Lower lobe of right lung (tissue), 2 donors: ENCODE measurements at places on chromosomes 1 and 21. TPM values are rescaled to one million over a fixed set of nuclear protein-coding genes. Genes with fewer than 3 reads are reported as not detected.

The FMOD gene
- 28.9 TPM for total RNA-seq

GRCh38 chr1:245475961-245476516, 321.3 kb downstream of the KIF26B start:
- DNase-seq: no peak

DNA sequence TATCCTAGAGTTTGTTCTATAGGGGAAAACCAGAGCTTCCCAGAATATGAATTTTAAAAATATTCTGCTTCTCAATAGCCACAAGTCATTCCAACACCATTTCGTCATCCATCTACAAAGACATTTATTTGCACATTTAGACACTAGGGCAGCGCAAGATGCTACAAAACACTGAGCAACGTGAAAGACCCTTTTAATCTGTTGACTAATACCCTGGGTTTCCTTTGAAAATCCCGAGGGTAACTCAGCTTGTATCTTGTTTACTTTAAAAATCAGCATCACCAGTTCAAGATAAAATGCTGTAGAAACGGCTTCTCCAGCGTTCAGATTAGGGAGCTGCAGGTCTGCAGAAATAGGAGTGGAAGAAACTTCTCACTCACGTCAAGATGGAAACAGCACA, 13.5 kb downstream of the PDPN start:
- DNase-seq: no peak

The CFAP45 gene
- total RNA-seq: 10.2 TPM

DNA sequence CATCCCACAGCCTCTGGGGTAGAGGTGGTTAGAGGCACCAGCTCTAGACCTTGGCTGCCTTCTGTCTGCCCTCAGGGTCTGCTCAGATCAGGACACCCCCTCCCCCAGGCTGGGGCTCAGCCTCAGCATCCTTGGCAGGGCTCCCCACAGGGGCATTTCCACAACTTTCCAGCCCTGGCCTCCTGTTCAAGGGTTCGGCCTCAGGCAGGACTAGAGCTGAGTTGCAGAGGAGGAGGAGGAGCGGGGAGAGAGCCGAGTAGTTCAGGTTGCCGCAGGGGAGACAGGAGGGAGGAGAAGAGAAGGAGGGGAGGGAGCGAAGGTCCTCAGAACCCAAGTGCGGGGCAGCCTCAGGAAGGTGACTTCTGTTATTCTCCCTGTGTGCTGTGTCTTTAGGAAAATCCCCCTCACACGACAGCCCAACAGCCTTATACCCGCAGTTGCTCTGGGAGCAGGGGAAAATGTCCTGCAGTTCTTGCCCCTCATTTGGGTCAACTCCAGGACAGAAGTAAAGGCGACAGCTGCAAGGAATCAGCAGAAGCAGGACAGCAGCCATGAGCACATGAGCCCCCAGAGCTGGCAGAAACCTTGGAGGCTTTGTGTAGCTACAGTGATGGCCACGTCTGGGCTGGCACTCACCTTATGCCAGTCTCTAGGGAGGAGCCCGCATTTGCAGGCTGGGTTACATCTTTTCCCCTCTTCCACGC, 46.5 kb upstream of the TENT5B start:
- DNase-seq: no peak
